Activated T-helper 9 cell treated with anti-CD3 and anti-CD28 coated beads, Interleukin-2, amount 50 U/mL, for 16 hours (primary cell): ENCODE measurements at places on chromosomes 5 and 9.

- DNase-seq, result no peak
Observed at GRCh38 chr9:18906656-18907395, 126.2 kb downstream of the SAXO1 start.

- no peak for DNase-seq
Observed at GRCh38 chr5:16712178-16712577, 95.4 kb upstream of the RETREG1 start.

DNA sequence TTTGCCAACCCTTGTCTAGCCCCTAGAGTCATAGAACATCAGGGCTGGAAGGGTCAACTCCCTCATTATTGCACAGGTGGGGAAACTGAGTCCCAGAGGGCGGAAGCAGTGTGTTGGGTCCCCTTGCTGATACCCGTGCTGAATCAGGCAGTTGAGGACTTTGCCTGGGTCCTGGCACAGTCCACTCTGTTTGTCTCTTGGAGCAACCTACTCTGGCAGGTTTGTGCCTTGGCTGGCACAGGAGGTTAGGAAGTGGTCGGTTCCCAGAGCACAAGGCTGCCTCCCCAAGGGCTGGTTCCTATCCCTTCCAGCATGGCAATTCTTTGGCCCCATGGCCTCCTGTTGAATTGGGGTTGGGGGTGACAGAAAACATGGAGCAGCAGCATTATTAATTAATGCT lies 94.5 kb upstream of the SHB start:
- no peak for DNase-seq

DNA sequence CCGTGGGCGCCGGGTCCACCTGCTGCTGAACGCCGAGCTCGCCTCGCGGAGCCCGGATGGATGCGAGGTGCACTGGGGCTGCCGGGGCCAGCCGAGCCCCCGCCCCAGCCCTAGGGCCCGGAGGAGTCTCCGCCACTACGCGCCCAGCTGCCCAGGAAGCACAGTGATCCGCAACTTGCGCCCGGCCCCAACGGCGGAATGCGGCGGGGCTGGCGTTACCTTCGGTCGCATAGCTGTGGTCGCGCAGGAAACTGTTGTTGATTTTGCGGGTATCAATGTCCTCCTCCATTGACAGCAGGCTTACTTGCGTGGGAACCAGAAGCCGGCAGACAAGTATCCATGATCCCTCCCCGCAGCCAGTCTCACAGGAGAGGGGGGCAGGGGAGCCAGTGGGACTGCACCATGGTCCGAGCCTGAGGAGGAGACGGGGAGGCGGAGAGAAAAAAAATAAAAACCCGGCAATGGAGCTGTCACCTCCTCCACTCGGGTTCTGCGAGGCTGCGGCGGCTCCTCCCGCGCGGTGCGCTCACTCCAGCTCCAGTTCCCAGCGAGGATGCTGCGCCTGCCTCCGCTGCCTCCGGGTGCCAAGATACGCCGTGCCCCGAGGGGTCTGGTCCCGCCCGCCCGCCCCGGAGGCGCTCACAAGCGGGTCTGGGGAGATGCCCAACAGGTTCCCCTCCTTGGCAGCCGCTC lies 628 bp downstream of the PPP2R2B start:
- peak; percentile 3 for DNase-seq

GRCh38 chr5:179595916-179596315 lies 27.6 kb downstream of the HNRNPH1 start:
- DNase-seq, result no peak

- no peak for DNase-seq
Observed at GRCh38 chr9:95413793-95414192, 96.3 kb upstream of the FANCC start.

GRCh38 chr9:136740491-136740890 lies 2.2 kb downstream of the LCN10 start:
- DNase-seq, result no peak

- no peak for DNase-seq
Observed at GRCh38 chr9:93617273-93617672, 40.9 kb downstream of the PHF2 start.

DNA sequence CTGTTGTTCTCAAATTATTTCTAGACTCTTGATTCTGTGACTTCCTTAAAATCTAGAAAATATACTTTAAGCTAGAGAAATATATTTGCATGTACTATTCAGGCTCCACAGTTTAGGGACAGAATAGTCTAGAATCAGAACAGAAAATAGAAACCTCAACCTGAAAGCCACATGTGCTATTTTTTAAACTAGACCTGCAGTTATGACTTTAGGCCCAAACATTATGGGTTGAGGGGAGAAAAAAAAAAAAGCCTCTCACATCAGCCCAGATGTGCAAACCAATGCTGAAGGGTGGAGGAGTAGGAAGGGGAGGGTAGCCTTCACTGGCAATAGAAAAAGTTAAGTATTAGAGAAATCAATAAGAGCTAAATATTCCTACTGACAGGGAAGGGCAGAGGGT lies 35.7 kb downstream of the ELL2 start:
- DNase-seq, result no peak

DNA sequence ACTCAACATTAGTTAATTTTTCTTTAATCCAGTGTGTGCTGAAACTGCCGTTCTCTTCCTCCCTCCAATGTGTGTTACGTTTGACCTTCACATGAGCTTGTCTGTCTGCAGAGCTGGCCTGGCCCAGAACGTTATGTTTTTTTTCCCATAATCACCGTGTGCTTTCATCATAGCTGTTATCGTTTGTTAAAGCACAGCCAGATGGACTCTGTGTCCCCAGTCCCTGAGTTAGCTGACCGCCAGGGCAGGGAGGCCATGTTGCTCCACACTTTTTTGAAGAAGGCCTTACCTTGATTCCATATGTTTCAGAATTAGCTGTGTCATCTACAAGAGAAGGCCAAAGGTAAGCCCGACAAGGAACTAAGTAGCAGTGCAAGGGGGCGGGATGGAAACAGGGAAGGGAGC lies 55.7 kb downstream of the HSD17B3 start:
- DNase-seq, result no peak

GRCh38 chr9:38368731-38369130 lies 23.8 kb upstream of the ALDH1B1 start:
- DNase-seq, result no peak

DNA sequence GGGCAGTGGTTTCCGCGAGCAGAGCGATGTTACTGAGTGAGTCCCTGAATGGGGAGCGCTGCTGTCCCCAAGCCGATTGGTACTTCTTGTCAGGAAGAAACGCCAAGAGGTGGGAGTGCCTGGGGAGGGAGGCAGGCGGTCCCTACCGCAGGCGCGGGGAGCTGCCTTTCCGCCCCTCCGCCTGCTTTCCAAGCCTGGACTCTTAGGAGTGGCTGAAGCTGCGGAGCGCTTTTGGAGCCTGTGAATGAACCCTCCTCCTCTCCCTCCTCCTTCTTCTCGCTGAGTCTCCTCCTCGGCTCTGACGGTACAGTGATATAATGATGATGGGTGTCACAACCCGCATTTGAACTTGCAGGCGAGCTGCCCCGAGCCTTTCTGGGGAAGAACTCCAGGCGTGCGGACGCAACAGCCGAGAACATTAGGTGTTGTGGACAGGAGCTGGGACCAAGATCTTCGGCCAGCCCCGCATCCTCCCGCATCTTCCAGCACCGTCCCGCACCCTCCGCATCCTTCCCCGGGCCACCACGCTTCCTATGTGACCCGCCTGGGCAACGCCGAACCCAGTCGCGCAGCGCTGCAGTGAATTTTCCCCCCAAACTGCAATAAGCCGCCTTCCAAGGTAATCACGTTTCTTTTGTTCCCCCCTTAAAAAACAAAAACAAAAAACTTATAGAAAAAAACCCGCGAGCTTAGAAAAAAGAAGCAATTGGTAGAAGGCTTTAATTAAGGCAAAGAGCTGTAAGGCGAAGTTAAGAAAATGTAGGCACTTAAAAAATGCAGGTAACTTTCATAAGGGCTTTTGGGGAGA lies at the start of gene VCAN:
TSS of gene VCAN (plus strand) at position 340 of the 808 bp plus-strand sequence. CDS start 11,775 bp downstream, outside the sequence.
- DNase-seq, result no peak
